ENCODE measurements at places on chromosomes 16 and 17.

- no peak for DNase-seq
Measured at GRCh38 chr16:88920618-88921590, 54.4 kb upstream of the PABPN1L start.

DNA sequence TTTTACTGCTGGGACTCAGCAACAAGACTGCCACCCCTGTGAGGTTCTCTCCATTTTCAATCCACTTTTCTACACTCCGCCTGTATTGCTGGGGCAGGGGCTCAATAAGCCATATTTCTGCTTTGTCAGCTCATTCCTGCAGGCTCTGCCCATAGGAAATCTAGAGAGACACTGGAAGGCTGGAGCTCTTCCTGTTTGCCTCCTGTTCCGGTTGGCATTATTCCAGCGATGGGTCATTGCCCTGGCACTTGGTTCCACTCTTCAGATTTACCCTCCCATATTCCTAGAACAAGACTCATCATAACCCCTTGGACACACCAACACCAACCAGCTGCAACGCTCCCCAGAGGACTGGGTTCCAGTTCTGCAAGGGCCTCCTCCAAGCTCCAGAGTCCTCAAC is 210.4 kb downstream of the CA10 start:
- DNase-seq: no peak

DNA sequence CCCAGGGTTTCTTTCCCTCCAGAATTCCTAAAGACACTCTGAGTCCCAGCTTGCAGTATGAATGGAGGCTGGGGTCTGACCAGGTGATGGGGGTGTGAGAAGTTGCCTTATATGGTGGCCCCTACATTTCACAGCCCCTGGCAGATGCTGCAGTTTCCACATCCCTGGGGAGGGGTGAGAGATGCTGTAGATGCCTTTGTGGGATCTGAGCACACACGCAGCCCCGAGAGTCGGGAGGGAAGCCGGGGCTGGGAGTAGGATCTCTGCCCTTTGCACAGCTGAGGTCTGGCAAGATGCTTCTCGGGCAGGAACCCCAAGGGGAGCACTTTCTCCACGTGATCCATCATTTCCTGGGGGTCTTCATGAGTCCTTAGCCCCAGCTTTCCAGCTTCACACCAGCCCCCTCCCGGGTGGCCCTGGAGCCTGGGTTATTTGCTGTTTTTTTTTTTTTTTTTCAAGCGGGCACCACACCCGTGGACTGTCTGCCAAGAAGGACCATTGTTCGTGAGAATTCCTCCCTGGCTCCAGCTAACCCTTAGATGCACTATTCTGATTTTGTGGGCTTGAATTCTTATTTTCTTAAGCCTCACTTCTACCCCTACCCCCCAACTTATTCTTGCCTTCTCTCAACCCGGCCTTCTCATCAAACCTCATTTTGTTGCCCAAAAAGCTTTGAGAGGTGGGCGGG is 50.6 kb downstream of the NTN1 start:
- peak; percentile 17 for DNase-seq

GRCh38 chr17:46940692-46941404 is 17.9 kb downstream of the GOSR2 start:
- peak; percentile 88 for DNase-seq

DNA sequence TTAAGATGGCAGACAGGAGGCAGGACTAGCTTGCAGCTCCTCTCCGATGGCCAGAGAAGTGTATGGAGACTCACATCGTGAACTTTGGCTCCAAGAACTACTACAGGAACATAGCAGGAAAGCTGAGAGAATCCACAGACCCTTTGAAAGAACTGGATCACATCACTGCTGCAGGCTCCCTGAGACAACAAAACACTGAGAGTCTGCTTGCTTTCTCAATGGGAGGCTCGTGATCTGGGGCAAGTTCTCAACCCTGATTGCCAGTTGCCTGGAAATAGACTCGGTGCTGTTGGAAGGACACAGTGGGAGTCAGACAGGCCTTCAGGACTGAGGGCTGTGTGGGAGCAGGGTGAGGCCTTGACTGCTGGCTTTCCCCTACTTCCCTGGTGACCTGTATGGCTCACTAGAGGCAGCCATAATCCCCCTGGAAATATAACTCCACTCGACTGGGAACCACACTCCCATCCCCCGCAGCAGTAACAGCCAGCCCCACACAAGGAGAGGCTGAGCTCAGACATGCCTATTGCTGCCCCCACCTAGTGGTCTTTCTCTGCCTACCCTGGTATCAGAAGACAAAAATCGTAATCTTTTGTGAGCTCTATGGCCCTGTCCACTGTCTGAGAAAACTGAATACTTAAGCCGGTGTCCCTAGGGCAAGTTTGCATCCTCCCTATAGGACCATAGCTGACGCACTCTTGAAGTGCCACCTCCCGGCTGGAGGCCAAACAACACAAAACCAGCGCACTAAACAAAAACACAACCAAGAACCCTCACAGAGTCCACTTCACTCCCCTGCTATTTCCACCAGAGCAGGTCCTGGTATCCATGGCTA is 238.4 kb downstream of the CEP112 start:
- DNase-seq: peak; percentile 54

DNA sequence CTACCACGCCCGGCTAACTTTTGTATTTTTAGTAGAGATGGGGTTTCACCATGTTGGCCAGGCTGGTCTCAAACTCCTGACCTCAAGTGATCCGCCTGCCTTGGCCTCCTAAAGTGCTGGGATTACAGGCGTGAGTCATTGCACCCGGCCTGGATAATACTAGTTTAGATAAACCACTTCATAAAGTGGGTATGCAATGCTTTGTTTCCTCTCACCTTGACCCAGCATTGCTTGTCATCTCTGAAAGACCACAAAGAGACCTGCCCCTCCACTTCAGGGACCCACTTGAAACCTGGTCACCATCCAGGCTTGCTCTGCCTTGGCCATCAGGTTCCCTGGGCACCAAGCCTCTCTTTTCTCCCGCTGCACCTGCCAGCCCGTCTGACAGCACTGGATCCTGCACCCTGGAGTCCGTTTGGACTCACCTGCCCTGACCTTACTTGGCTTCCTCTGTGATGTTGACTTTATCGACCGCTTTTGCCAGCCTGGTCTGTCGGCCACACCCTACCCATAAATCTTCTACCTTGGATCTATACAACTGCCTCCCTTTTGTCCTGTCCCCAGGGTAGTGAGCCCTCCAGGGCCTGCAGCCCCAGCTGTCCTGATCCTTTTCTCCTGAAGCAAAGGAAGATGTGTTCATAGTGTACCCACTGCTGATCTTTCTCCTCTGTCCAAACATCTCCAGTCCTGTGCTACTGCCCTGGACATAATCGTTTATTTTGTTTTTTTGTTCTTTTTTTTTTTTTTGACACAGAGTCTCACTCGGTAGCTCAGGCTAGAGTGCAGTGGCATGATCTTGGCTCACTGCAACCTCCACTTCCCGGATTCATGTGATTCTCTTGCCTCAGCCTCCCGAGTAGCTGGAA is 12.7 kb upstream of the ZG16 start:
- no peak for DNase-seq

GRCh38 chr16:67022531-67023214 is 6.3 kb upstream of the CBFB start:
- DNase-seq: peak; percentile 57

DNA sequence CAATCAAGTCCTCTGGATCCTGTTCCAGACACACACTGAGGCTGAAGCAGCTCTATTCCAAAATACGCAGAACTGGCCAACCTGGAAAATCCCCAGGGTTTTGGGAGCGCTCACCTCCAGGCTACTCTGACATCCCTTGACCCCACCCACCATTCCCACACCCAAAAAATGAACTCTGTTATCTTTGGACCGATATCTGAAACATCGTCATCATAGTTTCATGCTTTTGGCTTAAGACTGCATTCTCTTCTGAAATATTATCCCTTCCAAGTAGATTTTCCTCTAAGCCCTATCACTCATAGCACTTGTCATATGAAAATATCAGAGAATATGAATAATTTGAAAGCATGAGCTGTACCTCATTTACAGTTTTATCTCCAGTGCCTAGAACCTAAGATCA is 34.7 kb downstream of the VAT1L start:
- DNase-seq: no peak

DNA sequence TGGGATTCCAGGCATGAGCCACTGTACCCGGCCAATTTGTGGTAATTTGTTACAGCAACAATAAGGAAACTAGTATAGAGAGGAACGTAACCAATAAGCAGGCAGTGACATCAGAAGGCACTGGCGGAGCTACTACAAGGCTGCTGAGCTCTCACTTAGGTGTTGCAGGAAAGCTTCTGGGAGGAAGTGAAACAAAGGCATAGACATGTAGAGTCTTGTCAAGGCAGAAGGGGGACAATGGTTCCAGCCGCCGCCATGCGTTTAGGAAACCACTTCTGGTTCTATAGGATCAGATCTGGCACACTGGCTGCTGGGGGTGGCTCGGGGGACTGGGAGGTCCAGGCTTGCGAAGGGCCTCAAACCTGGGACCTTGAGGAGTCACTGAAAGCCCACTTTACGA is 9.4 kb upstream of the CPSF4L start:
- no peak for DNase-seq

Measured in mesendoderm (in vitro differentiated cells).